COR-L47 (cell line): ENCODE measurements at places on chromosomes 5 and 9.

GRCh38 chr9:68508547-68508946, 32.1 kb downstream of the TMEM252 start:
- DNase-seq = no peak

GRCh38 chr9:137606734-137607138, 1.2 kb downstream of the ARRDC1 start:
- no peak for DNase-seq

DNA sequence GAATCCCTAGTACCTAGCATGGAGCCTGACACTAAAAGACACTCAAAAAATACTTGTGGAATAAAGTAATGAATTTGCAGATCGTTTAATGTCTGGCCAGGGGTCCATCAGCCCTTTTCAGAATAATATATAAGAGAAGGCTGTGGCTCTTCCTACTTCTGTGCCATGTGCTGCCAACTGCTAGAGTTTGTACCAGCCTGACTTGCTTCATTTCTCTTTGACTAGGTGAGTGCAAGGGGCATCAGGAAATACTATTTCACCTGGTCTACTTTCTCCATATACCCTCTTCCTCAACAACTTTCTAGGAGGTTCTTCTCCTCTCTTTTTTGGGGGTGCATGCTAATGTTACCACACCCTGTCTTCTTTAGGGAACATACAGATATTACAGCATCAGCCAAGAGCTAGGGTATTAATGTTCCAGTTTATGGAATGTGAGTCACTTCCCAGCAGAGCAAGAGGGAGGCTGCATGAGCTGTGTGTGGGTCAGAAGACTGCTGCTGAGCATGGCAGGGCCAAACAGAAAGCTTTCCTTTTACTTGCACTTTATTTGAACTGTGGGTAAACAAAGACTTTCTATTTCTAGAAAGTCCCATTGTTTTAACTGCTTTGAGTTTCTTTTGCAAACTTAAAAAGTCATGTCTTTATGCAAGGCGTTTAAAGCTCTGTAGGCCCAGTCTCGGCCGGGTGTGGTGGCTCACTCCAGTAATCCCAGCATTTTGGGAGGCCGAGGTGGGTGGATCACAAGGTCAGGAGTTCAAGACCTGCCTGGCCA, 158.9 kb downstream of the ADAMTSL1 start:
- DNase-seq = no peak

- DNase-seq = no peak
Observed at GRCh38 chr9:32884482-32884881, 101.1 kb downstream of the TMEM215 start.

DNA sequence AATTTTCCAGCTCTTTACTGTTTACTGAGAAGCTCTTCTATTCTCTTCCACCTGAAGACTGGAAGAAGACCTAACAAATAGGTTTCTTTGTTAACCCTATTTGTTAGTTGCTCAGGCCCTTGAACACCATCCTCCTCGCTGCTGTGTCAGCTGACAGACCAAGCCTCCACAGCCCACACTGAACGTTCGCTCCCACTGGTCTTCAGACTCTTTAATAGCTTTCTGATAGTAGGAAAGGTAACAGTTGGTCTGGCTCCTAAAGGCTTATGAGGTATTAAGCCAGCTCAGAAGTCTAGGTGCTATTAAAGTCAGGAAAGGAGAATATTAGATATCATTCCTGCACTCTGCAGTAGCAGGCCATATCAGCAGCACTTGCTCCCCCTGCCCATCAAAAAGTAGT, 23.3 kb upstream of the F2R start:
- DNase-seq = no peak

DNA sequence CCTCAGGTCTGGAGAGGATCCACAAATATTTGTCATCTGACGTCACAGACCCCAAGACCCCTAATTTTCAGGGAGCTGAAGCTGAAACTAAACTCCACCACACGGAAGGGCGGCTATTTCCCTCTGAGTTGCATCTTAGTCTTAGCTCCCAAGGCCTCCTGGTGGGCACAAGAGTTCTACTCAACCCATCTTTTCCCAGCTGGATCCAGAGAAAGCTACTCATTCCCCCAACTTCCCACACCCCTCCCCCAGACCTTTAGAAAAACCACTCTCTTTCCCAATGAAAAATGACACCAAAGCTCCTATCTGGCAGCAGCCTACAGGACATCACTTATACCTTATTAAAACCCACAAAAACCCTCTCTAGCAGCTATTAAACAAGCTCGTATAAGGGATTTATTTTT, 67.1 kb upstream of the SLC1A1 start:
- no peak for DNase-seq

- no peak for DNase-seq
Observed at GRCh38 chr9:70587201-70587600, 172.7 kb upstream of the KLF9 start.

- DNase-seq = no peak
Observed at GRCh38 chr5:135467871-135468485, 15.8 kb upstream of the TIFAB start.

GRCh38 chr9:129307227-129307970, 129.3 kb upstream of the IER5L start:
- DNase-seq = no peak

DNA sequence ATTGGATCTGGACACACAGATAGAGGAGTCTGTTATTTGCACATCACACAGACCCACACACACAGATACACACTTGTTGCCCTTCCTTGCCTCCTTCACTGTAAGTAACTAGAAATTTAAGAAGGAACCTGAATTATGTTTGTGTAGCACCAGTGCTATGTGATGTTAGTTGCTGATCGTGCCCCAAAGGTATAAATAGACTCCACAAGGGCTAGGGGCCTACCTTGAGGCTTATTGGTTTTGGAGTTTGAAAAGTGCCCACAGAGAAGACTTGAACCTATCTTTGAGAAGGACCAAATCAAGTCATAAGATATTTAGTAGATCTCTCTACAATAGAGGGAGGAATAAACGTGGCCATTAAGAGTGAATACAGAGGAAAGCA, 8.8 kb upstream of the TGFBI start:
- no peak for DNase-seq

- DNase-seq = no peak
Observed at GRCh38 chr5:6700685-6701355, 12.4 kb upstream of the TENT4A start.

GRCh38 chr9:127572961-127573721, 38.9 kb upstream of the STXBP1 start:
- DNase-seq = no peak

DNA sequence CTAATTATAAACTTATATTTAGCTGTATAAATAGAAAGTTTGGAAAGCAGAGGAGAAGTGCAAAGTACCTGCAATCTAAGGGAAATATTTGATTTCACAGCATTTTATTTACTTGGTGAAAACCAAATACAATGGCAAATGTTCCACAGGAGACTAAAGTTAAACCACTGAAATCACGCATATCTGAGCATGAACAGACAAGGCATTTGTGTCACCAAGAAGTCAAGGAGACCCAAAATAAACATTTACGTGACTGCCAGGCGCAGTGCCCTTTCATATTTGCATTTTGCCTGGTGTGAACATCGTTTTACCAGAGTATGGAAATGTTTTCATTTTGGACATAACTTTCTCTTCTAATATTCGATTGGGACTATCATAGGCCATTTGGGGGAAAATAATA, 20.6 kb downstream of the UGCG start:
- DNase-seq = no peak

DNA sequence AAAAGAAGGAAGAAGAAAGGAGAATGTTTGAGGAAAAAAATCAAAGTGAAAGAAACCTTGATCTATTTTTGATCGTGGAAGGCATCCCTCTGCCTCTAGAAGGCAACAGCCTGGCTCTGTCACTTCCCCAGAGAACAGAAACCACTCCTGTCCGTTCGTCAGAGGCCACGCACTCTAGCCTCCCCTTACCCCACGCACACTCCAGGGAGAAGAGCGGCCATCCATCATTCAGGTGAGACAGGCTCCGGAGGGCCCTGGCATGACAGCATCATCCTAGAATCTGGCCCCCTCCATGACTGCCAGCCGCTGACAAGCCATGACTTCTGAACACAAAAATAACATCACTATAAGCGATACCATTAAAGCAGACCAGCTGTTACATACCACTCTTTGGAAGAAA, 135.8 kb downstream of the ROR2 start:
- DNase-seq = no peak

GRCh38 chr5:1781107-1781506, 18.5 kb downstream of the MRPL36 start:
- no peak for DNase-seq

DNA sequence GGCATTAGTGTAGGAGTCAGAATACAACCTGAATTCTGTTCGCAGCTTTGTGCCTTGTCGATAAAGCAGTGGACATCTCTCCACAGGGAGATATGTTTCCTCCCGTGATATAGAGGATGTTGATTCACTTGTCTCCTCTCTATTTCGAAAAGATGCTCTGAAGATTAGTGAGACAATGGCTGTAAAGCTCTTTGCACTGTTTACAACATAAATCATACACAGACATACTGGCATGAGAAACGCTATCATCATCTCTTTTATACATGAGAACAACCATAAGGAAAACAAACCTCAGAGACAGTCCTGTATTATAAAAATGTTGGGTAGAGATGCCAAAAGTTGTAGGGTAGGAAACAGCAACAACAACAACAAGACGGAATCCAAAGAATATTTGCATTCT, 507.4 kb downstream of the RAB3C start:
- no peak for DNase-seq

DNA sequence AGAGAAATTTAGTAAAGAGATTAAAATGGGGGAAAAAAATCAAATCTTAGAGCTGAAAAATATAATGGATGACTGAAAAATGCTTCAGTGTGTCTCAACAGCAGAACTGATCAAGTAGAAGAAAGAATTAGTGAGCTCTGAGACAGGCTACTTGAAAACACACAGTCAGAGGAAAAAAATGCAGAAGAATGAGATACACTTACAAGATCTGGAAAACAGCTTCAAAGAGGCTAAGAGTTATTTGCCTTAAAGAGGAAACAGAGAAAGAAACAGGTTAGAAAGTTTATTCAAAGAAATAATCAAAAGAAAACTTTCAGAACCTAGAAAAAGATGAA, 70.5 kb upstream of the OR2K2 start:
- DNase-seq = no peak

- no peak for DNase-seq
Observed at GRCh38 chr5:163913548-163913947, 408.1 kb downstream of the MAT2B start.

GRCh38 chr5:159163027-159163700, 46.2 kb downstream of the RNF145 start:
- no peak for DNase-seq

DNA sequence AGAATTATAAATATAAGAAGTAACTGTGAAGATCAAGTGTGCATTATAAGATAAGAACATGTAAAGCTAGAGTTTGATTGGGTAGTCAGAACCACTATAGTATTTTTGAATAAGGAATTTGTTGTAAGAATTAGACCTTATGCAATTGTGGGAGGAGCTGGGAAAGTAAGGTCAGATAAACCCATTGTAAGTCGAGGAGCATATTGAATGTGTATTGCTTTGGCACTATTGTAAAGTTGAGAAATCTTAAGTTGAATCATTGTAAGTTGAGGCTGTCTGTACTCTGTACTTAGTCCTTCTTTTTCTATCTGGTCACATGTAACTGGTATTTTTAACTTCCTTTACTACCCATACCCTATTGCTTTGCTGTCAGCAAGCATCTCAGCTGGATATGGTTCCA, 158.7 kb downstream of the CCDC171 start:
- no peak for DNase-seq
